ENCODE measurements at places on chromosomes 2 and 18. TPM values are rescaled to one million over a fixed set of nuclear protein-coding genes. Genes with fewer than 3 reads are reported as not detected.

- H3K4me1 ChIP-seq: peaks cover 8% of the 10 kb centered on the region
- no peak overlapping the region for H3K4me3 ChIP-seq
- H3K36me3 ChIP-seq: peaks cover 26% of the 10 kb centered on the region
- H3K27ac ChIP-seq: peak overlapping the region; percentile 31
- no peaks in the 10 kb centered on the region for H3K27me3 ChIP-seq
Measured at GRCh38 chr2:159209341-159210306, 76.9 kb downstream of the WDSUB1 start.

DNA sequence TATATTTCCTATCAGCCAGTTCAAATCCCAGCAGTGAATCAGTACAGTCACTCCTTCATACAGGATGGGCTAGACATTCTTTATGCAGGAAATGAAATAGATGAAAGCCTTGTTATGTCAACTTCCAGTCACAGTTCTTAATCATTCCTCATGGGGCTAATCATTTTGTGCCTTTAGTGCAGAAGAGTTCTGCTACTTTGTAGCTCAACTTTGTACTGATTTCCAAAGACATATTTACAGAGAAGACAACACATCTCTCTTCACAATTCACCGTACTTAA lies 593.9 kb upstream of the NETO1 start:
- DNase-seq: no peak
- H3K36me3 ChIP-seq: no peaks in the 10 kb centered on the region
- H3K4me1 ChIP-seq: no peaks in the 10 kb centered on the region
- no peak overlapping the region for H3K4me3 ChIP-seq
- no peak overlapping the region for H3K27ac ChIP-seq

DNA sequence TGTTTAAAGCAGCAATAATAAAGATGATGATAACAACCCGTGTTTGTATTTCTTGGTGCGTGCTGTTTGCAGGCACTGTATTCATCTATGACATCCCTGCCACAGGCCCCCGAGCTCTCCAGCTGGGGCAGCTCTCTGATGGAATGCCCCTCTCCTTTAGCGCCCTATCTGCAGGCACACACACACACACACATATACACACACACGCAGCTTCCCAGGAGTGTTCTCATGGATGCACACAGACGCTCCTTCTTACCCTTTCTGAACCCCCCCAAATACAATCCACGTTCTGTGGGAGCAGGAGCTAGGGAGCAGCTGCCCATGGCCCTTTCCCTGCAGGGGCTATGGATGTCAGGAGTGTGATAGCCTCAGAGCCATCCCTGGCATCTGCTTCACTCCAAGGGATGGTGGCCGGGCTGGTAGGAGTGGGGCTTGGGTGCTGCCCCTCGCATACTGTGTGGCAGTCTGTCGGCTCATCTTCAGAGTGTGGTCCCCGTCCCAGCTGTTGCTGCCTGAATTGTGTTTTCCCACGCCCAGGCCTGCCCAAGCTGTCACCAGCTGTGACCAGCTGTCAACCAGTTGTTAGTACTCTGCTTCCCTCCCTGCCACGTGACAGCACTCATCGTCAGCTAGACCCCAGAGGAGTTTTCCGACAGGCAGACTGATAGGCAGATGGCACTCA lies 50.8 kb upstream of the MYCN start:
- H3K4me3 ChIP-seq: no peak overlapping the region
- no peaks in the 10 kb centered on the region for H3K27me3 ChIP-seq
- DNase-seq: no peak

GRCh38 chr2:145380436-145381017 lies 860.6 kb upstream of the ZEB2 start:
- no peaks in the 10 kb centered on the region for H3K36me3 ChIP-seq
- no peak for DNase-seq
- no peak overlapping the region for H3K27ac ChIP-seq
- H3K27me3 ChIP-seq: no peaks in the 10 kb centered on the region
- H3K4me1 ChIP-seq: no peaks in the 10 kb centered on the region

GRCh38 chr2:157572725-157573124 lies 55.9 kb downstream of the ACVR1C start:
- DNase-seq: no peak
- no peaks in the 10 kb centered on the region for H3K36me3 ChIP-seq

- no peaks in the 10 kb centered on the region for H3K4me1 ChIP-seq
- H3K27ac ChIP-seq: no peak overlapping the region
- DNase-seq: no peak
- no peak overlapping the region for H3K4me3 ChIP-seq
Measured at GRCh38 chr2:78175645-78176044, 653.5 kb upstream of the LRRTM4 start.

The CELF4 gene
- 1.2 TPM for total RNA-seq

The PSME4 gene
- total RNA-seq: 44.5 TPM
